Glomerular endothelial cell (primary cell): ENCODE measurements at places on chromosomes 2 and 18. TPM values are rescaled to one million over a fixed set of nuclear protein-coding genes. Genes with fewer than 3 reads are reported as not detected.

Gene ALPI
- total RNA-seq, result not detected in 2 replicates

GRCh38 chr18:65942104-65942503, 191.3 kb downstream of the CDH7 start:
- DNase-seq, result no peak

DNA sequence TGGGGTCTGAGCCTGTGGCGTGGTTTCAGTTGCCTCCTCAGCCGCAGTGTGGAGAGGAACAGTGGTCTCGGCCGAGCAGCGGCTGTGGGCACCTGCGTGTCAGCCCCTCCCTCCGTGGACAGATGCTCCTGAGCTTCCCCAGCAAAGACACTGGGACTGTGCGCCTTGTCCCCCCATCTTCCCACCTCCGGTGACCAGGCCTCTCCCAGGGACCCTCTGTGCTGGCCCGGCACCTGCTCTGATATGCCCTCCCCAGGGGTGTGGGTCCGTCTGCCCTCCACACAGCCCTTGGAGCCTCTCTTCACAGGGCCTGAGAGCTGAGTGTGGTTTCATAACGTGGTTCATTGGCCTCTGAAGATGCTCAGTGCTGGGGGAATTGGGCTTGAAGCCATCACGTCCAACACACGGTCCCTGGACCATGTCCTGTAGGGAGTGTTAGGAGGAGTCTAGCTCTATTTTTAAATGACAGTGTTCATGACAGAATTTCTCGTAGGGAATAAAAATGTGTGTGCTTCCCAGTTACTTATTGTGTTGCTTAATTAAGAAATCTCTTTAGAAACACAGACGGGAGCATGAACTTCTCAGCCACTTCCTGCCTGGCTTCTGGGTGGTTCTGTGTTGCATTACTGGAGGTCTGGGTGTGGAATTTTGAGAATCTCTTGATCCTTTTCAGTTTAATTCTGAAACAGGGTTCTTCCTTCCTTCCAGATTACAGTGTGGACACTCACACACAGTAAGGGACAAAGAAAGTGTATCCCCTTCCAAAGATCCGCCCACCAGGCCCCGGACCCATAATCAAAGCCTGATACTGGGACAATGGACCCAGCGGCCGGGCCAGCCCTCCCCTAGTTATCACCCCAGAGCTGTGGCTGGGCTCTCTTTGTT, 110.7 kb downstream of the NFATC1 start:
- no peak for DNase-seq

- DNase-seq, result no peak
Observed at GRCh38 chr2:16652296-16653082, 13.1 kb downstream of the CYRIA start.

Gene QPCT
- 28.8 and 43.1 TPM in 2 replicates for total RNA-seq
